ENCODE measurements at places on chromosomes 7 and 10. TPM values are rescaled to one million over a fixed set of nuclear protein-coding genes. Genes with fewer than 3 reads are reported as not detected.
A peak's percentile ranks its signal among the peaks of the same experiment; 100 is the strongest.

TMEM229A gene
- total RNA-seq, result not detected

MBL2 gene
- not detected for total RNA-seq

INA gene
- not detected for total RNA-seq

ZC3HAV1L gene
- 6.4 TPM for total RNA-seq

NPC1L1 gene
- total RNA-seq, result 0.17 TPM

- no peak overlapping the region for H3K4me3 ChIP-seq
- H3K36me3 ChIP-seq, result peaks cover 6% of the 10 kb centered on the region
- no peaks in the 10 kb centered on the region for H3K27me3 ChIP-seq
- H3K4me1 ChIP-seq, result no peaks in the 10 kb centered on the region
- DNase-seq, result no peak
These were observed 19.6 kb downstream of the R3HCC1L start for GRCh38 chr10:98154076-98154475.

DNA sequence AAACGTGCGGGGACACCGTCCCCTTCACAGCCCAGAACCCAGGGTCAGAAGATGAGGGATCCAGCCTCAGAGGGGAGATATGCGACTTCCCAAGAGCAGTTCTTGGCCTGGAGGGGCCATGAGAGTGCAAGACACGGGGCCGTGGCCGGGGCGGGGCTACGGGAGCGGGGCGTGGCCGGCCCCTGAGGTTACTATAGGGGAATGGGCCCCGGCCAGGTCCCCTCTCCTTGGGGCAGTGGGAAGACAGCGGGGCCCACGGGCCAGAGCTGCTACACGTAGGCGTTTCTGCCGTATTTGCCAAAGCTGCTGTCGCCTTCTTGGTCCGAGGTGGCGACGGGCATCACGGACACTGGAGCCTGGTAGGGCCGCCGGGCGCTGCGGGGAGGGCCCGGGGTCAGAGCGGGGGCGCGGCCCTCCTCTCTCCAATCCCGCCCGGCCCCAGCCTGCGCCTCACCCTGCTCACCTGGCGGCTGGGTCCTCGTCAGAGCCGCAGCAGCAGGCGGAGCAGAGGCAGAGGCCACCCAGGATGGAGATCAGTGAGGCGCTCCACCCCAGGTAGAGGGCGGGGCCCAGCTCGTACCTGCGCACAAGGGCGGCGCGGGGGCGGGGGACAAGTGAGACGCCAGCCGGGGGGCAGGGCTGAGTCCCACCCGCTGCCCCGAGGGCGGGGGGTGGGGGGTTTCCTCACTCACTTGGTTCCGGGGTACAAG is 5.3 kb downstream of the CLDN15 start:
- peak overlapping the region; percentile 44 for H3K4me3 ChIP-seq
- H3K4me1 ChIP-seq, result peaks cover 5% of the 10 kb centered on the region
- H3K36me3 ChIP-seq, result peaks cover 15% of the 10 kb centered on the region
- H3K27ac ChIP-seq, result peak overlapping the region; percentile 37
- no peaks in the 10 kb centered on the region for H3K27me3 ChIP-seq

DNA sequence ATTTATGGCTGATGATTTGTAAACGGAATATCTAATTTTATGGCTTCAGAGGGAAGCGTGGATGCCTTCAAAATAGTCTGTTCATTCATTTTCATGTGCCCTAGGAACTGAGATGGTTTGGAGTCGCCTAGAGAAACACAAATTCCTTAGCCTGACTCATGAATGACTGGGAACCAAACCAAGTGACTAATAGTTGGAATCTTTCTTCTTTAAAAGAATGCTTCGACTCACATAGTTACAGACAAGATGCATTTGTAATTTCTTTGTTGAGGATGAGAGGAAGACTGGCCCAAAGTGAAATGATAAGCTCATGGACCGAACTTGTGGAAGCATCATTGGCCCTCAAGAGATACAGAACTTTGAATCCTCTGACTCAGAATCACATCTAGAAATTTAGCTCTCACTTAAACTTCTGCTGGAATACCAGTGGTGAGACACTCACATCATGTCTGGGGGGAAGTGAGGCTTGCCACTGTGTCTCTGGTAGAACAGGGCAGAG is 1107.2 kb downstream of the NRG3 start:
- H3K27me3 ChIP-seq, result no peaks in the 10 kb centered on the region
- H3K4me1 ChIP-seq, result no peaks in the 10 kb centered on the region
- no peak overlapping the region for H3K27ac ChIP-seq
- DNase-seq, result no peak
- no peak overlapping the region for H3K4me3 ChIP-seq
- H3K36me3 ChIP-seq, result no peaks in the 10 kb centered on the region

DNA sequence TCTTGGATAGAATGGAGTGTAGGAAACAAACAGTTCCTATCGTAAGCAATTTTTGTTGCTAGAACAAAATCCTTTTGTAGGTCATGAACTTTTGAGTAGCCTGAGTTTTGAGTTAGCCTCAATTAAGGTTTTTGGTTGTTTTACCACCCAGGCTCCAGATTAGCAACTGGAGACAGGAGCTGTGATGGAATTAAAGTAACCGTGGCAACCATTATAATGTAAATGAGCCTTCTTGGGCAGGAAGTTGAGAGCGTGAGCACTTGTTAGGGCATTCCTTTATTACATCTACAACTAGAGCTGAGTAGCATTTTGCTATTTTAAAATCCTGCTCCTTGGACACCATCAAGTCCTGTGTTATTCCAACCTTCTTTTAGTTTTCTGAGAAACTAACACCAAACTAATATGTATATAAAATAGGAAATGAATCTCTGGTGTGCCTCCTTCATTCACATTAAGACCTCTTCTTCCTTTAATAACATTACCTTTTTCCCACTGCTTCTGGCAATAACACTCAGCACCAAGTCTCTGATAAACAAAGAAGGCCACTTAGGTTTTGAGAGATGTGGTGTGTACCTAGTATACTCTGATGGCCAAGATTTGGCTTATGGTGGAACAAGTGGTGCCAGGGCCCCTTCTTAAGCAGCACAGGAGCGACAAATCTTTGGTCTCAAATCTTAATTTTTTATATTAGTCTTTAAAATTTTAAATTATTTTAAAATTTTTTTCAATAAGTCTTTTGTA is 34.0 kb downstream of the AHCYL2 start:
- no peak overlapping the region for H3K27ac ChIP-seq
- H3K4me3 ChIP-seq, result no peak overlapping the region
- no peaks in the 10 kb centered on the region for H3K4me1 ChIP-seq

GRCh38 chr7:114648117-114648516 is 233.5 kb downstream of the FOXP2 start:
- no peaks in the 10 kb centered on the region for H3K27me3 ChIP-seq
- H3K4me3 ChIP-seq, result no peak overlapping the region
- no peak overlapping the region for H3K27ac ChIP-seq
- H3K36me3 ChIP-seq, result no peaks in the 10 kb centered on the region
- H3K4me1 ChIP-seq, result no peaks in the 10 kb centered on the region

GRCh38 chr7:140209866-140210609 is 33.3 kb upstream of the KDM7A start:
- H3K4me1 ChIP-seq, result peaks cover 9% of the 10 kb centered on the region
- H3K27me3 ChIP-seq, result no peaks in the 10 kb centered on the region
- no peak overlapping the region for H3K27ac ChIP-seq
- no peak overlapping the region for H3K4me3 ChIP-seq

DNA sequence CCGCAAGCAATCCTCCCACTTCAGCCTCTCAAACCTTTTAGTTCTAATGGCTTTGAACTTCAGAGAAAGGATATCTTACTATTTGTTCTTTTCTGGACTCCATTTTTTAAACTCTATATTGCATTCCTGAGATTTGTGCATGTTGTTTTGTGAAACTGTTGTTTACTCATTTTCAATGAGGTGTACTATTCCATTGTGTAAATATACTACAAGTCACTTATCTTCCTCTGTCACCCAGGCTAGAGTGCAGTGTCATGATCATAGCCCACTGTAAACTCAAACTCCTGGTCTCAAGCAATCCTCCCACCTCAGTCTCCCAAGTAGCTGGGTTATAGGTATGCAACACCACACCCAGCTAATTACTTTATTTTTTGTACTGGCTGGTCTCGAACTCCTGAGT is 31.4 kb upstream of the AKR1D1 start:
- H3K4me1 ChIP-seq, result no peaks in the 10 kb centered on the region
- H3K27me3 ChIP-seq, result no peaks in the 10 kb centered on the region
- H3K36me3 ChIP-seq, result no peaks in the 10 kb centered on the region
- no peak overlapping the region for H3K4me3 ChIP-seq

DNA sequence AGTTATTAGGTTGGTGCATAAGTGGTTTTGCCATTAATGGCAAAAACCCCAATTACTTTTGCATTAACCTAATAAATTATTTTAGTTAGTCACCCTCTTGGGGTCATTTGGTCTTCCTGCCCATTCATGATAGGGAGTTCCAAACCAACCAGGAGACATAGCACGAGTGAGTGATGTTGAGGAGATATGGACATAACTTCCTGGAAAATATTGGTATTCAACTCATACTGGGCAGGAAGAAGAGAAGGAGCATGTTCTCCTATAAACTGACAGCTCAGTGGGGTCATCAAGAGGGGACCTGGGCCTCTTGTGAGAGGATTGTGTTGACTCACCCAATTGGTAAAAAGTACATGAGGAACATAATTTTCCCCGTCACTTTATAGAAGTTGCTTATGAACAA is 23.7 kb downstream of the SPAG6 start:
- H3K27me3 ChIP-seq, result no peaks in the 10 kb centered on the region
- no peaks in the 10 kb centered on the region for H3K36me3 ChIP-seq
- H3K4me3 ChIP-seq, result no peak overlapping the region

GRCh38 chr7:100119970-100120732 is 717 bp downstream of the CNPY4 start:
- H3K4me1 ChIP-seq, result peaks cover 13% of the 10 kb centered on the region
- H3K36me3 ChIP-seq, result peaks cover 5% of the 10 kb centered on the region
- H3K27me3 ChIP-seq, result no peaks in the 10 kb centered on the region
- H3K4me3 ChIP-seq, result peak overlapping the region; percentile 84
